Endothelial cell (in vitro differentiated cells): ENCODE measurements at places on chromosomes 6 and 20. TPM values are rescaled to one million over a fixed set of nuclear protein-coding genes. Genes with fewer than 3 reads are reported as not detected.

DNA sequence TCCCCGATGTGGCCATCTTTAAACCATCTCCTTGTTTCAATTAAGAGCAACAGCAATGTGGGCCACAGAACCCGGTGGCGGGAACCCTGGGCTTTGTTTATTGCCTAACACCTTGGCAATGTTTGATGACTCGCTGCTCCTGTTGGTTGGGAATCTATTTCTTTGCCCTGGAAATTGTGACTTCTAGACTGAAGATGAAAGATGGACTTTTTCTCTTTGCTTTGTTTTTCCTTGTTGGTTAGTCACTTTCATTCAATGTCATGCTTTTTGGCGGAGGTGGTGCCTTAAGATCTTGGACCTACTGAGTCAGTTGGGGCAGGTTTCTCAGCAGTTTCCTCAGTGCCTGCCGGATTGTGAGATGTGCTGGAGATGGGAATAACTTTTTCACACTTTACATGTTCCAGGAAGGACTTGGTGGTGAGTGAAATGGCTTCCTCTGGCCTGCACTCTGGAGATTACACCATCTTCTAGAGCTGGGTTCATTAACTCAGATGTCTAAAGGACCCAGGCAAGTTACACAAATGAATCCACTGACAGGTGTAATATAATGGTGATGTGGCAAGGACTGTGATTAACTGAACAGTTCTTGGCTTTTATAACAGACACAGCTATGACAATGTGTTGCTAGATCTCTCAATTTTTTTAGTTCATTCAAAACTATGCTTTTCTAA is 56.3 kb downstream of the TSHZ2 start:
- H3K36me3 ChIP-seq, result no peaks in the 10 kb centered on the region
- no peak overlapping the region for H3K4me3 ChIP-seq
- DNase-seq, result no peak

- H3K27me3 ChIP-seq, result peaks cover 7% of the 10 kb centered on the region
- no peak overlapping the region for H3K4me3 ChIP-seq
- no peak overlapping the region for H3K27ac ChIP-seq
Observed at GRCh38 chr20:62292108-62292507, 10.7 kb upstream of the ADRM1 start.

GRCh38 chr20:35586751-35587425 is 28.7 kb upstream of the SPAG4 start:
- H3K4me3 ChIP-seq, result no peak overlapping the region
- no peak for DNase-seq
- H3K36me3 ChIP-seq, result peaks cover 9% of the 10 kb centered on the region
- H3K27ac ChIP-seq, result no peak overlapping the region
- H3K4me1 ChIP-seq, result no peaks in the 10 kb centered on the region

GRCh38 chr20:18404172-18404571 is 62.7 kb downstream of the DZANK1 start:
- H3K27me3 ChIP-seq, result peaks cover 2% of the 10 kb centered on the region
- H3K4me1 ChIP-seq, result peaks cover 3% of the 10 kb centered on the region
- no peak overlapping the region for H3K4me3 ChIP-seq
- DNase-seq, result no peak

DNA sequence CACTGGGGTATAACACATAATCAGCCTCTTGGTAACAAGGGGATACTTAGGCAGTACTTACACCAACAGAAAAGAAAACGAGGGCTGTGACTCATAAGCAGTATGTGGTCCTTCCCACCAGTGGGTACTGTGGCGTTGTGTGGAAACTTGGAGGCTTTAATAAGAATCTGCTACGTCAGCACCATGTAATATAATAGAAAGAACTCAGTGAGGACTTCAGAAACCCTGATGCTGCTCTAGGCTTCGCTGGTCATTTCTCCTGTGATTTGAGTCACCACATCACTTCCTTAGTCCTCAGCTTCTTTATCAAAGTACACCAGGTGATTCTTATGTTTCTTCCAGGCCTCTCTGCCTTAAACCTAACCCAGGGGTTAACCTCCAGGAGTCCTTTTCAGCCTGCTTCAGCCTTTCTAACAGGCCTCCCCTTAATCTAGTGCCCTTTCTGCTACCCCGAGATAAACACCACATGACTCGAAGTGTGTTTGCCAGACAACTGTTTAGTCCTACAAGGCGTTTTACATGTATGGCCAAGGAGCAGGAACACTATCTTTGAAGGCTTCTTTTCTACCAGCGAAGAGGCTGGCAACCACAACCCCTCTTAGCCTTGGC is 68.5 kb downstream of the FYN start:
- no peak for DNase-seq
- peaks cover 51% of the 10 kb centered on the region for H3K4me1 ChIP-seq
- peaks cover 35% of the 10 kb centered on the region for H3K36me3 ChIP-seq
- peaks cover 6% of the 10 kb centered on the region for H3K27me3 ChIP-seq
- no peak overlapping the region for H3K4me3 ChIP-seq

DNA sequence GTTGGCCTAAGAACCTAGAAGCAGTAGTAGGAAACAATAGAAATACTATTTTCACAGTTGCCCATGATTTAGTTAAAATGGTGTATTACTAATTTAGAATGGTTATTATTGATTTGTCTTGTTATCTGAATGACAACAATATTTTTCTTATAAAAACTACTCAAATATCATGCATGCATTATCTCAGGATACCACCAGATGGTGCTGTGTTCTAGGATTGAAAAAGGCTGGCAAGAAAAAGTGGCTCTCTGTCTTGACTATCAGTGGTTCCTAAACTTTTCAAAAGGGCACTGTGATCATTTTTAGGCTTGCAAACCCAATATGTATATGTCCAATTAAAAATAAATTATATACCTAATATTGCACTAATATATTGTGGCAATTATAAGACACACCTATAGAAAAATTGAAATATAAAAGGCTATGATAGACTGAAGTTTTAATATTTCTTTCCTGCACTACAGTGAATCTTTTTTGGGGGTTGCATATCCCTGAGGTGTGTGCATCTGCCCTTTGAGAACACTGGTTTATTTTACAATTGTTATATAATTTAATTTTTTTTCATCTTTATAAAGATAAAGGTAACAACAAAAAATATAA is 131.7 kb upstream of the MLIP start:
- H3K27ac ChIP-seq, result no peak overlapping the region
- no peaks in the 10 kb centered on the region for H3K4me1 ChIP-seq
- H3K27me3 ChIP-seq, result no peaks in the 10 kb centered on the region
- H3K4me3 ChIP-seq, result no peak overlapping the region
- H3K36me3 ChIP-seq, result no peaks in the 10 kb centered on the region

GRCh38 chr6:106356378-106356777 is 4.1 kb upstream of the CRYBG1 start:
- H3K27me3 ChIP-seq, result peaks cover 8% of the 10 kb centered on the region
- H3K4me1 ChIP-seq, result peaks cover 4% of the 10 kb centered on the region
- no peak overlapping the region for H3K27ac ChIP-seq
- H3K4me3 ChIP-seq, result no peak overlapping the region

DNA sequence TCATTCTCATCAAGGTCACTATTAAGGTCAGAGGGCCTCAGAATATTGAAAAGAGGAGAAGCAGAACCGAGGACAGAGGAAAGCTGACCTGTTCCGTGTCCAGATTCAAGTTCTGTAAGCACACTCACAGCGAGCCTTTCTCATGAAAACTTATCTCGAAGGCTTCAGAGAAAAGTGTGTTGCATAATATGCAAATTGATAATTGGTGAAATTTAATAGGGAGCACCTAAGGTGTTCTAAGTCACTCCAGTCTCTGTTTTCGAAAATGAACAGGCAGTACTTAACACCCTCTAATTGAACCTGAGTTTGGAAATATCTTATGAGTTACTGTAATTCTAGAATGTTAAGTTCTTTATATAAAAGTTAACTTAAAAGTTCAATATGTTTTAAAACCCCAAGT is 181.2 kb upstream of the PDE10A start:
- no peak overlapping the region for H3K27ac ChIP-seq
- H3K4me3 ChIP-seq, result no peak overlapping the region
- H3K36me3 ChIP-seq, result no peaks in the 10 kb centered on the region
- DNase-seq, result no peak
- no peaks in the 10 kb centered on the region for H3K4me1 ChIP-seq

GRCh38 chr6:101392586-101393230 is 800 bp upstream of the GRIK2 start:
- peaks cover 14% of the 10 kb centered on the region for H3K4me1 ChIP-seq
- no peak overlapping the region for H3K27ac ChIP-seq
- no peaks in the 10 kb centered on the region for H3K36me3 ChIP-seq
- peaks cover 12% of the 10 kb centered on the region for H3K27me3 ChIP-seq
- DNase-seq, result peak; percentile 13
- peak overlapping the region; percentile 87 for H3K4me3 ChIP-seq

DNA sequence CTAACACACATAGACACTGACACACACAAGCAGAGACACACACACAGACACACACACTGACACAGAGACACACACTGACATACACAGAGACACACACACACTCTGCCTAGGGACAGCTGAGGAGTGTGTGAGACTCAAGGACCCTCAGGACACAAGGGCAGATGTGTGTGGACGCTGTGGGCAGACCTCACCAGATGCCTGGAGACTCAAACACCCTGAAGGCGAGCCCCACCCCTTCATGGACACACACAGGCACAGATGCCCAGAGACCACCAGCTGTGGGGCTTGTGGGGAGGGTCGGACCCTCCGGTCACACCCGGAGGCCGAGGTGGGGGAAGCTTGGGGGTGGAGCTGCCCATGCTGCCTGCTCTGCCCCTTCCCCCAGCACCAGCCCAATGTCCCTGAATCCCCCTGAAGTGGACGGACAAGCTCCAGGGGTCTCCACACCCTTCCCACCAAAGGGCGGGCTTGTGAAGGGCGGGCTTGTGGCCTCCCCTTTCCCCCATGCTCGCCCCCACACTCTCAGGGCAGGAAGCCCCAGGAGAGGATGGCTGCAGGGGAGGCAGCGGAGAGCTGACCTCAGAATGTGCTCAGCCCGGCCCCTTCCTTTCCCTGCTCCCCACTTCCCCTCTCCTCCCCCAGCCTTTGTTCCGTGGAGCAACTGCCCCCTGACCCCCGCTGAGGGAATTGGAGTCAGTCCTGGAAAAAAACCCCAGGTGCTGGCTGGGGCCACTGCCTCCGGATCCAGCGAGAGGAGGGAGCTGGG is 13.9 kb upstream of the ABHD16B start:
- no peak overlapping the region for H3K4me3 ChIP-seq
- peak overlapping the region; percentile 30 for H3K27ac ChIP-seq
- DNase-seq, result peak; percentile 55
- H3K4me1 ChIP-seq, result peaks cover 10% of the 10 kb centered on the region
- H3K27me3 ChIP-seq, result peaks cover 9% of the 10 kb centered on the region

DNA sequence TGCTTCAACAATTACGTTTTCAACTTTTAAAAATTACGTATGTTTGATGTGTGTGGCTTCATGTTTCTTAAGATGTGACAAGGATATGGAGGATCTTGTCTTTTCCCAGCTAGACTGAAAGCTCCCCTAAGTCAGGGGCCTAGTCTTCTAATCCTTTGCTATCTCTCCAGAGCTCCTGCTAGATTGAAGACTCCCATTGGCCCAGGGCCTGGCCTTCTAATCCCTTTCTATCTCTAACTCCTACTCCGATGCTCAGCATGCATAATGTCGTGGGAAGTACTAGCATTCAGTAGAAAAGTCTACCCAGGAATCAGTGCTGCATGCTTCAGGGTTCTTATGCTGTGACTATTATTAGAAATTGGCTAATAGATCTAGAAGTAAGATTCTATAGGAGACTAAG is 144.8 kb upstream of the SUPT3H start:
- no peak overlapping the region for H3K4me3 ChIP-seq
- DNase-seq, result no peak
- H3K27me3 ChIP-seq, result peaks cover 2% of the 10 kb centered on the region

GRCh38 chr20:3871550-3872265 is 17.5 kb upstream of the PANK2 start:
- H3K4me1 ChIP-seq, result peaks cover 15% of the 10 kb centered on the region
- DNase-seq, result no peak
- peaks cover 14% of the 10 kb centered on the region for H3K27me3 ChIP-seq
- H3K36me3 ChIP-seq, result peaks cover 58% of the 10 kb centered on the region
- H3K27ac ChIP-seq, result no peak overlapping the region
- no peak overlapping the region for H3K4me3 ChIP-seq

GRCh38 chr6:41656002-41656691 is 17.9 kb downstream of the MDFI start:
- H3K4me3 ChIP-seq, result peak overlapping the region; percentile 80
- peaks cover 53% of the 10 kb centered on the region for H3K4me1 ChIP-seq
- peaks cover 11% of the 10 kb centered on the region for H3K27me3 ChIP-seq

- no peak for DNase-seq
- peaks cover 32% of the 10 kb centered on the region for H3K4me1 ChIP-seq
Observed at GRCh38 chr6:131049608-131050007, 13.4 kb downstream of the EPB41L2 start.

- H3K4me1 ChIP-seq, result peaks cover 46% of the 10 kb centered on the region
- H3K4me3 ChIP-seq, result no peak overlapping the region
- DNase-seq, result no peak
- H3K27me3 ChIP-seq, result peaks cover 3% of the 10 kb centered on the region
- no peak overlapping the region for H3K27ac ChIP-seq
Observed at GRCh38 chr20:40770564-40771307, 81.7 kb upstream of the MAFB start.

DNA sequence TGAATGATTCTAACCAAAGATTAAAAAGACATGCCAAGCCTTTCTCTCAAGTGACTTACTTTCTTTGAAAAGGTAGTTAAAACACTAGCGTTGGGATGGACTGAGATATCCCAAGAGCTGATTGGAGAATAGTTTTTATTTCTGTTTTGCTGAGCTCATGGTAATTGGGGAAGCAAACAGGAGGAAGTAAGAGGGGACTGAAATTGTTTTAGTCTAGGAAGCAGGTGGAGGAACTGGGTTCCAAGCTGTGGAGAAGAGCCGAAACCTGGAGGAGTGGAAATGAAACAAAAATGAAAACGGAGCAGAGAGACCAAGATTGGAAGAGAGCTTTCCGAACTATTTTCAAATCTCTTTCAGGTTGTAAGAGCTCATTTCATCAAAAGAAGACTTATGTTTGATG is 59.9 kb upstream of the TENT5A start:
- H3K4me3 ChIP-seq, result no peak overlapping the region
- no peaks in the 10 kb centered on the region for H3K36me3 ChIP-seq
- H3K27me3 ChIP-seq, result no peaks in the 10 kb centered on the region
- peaks cover 23% of the 10 kb centered on the region for H3K4me1 ChIP-seq

DNA sequence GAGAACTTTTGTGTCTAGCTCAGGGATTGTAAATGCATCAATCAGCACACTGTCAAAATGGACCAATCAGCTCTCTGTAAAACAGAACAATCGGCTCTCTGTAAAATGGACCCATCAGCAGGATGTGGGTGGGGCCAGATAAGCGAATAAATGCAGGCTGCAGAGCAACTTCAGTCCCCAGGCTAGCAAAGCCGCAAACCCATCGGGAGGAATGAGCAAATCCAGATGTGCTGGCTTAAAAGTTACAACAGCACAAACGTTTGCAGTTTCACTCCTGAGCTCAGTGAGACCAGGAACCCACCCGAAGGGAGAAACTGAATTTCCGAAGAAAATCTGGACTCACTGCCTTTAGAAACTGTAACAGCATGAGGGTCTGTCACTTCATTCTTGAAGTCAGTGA is 21.9 kb upstream of the MBOAT1 start:
- DNase-seq, result no peak
- H3K4me3 ChIP-seq, result no peak overlapping the region
- H3K27me3 ChIP-seq, result peaks cover 2% of the 10 kb centered on the region
- H3K27ac ChIP-seq, result no peak overlapping the region
- peaks cover 4% of the 10 kb centered on the region for H3K36me3 ChIP-seq

The GPR6 gene
- not detected for total RNA-seq

The LAMA4 gene
- 23.9 TPM for total RNA-seq

The OR2H2 gene
- not detected for total RNA-seq

The MPIG6B gene
- total RNA-seq, result not detected

The PI16 gene
- total RNA-seq, result 20.5 TPM

The MYLK2 gene
- total RNA-seq, result 1.7 TPM

The BACH2 gene
- total RNA-seq, result 3.9 TPM

The GPX5 gene
- total RNA-seq, result not detected

The LTB gene
- not detected for total RNA-seq
